ENCODE measurements at places on chromosomes 11 and 22. TPM values are rescaled to one million over a fixed set of nuclear protein-coding genes. Genes with fewer than 3 reads are reported as not detected.

Gene PAMR1
- total RNA-seq: not detected

Gene TBX1
- not detected for total RNA-seq

Gene TMPRSS6
- total RNA-seq: not detected

Gene SESN3
- 0.58 TPM for total RNA-seq

Gene PLEKHA7
- total RNA-seq: 0.96 TPM

Gene CXCR5
- not detected for total RNA-seq

Gene TRIM68
- total RNA-seq: 5.7 TPM
